ENCODE measurements at places on chromosomes 3 and 15. TPM values are rescaled to one million over a fixed set of nuclear protein-coding genes. Genes with fewer than 3 reads are reported as not detected.

Gene RTP3
- not detected for polyA plus RNA-seq

Gene ARPIN
- not detected for polyA plus RNA-seq

GRCh38 chr3:30428251-30428650, 178.2 kb upstream of the TGFBR2 start:
- no peak for DNase-seq

DNA sequence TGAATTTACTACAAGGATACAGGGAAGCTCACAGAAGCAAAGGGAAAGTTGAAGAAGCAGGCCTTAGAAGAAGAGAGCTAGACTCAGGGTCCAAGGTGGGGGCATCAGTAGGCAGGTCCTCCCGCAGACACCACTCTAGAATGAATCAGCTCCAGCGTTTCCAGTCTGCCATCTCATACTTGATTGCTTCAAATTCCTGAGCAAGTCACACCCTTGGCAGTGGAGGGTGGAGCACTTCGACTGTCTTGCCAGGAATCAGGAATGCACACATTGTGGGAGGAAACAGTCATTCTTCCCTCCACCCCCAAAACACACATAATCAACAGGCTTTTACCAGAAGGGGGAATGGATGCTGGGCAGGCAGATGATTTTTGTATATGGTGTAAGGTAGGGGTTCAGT, 78.5 kb downstream of the CHCHD6 start:
- DNase-seq, result no peak

- DNase-seq, result no peak
Observed at GRCh38 chr3:17423786-17424536, 318.5 kb downstream of the TBC1D5 start.
